Fibroblast of lung (primary cell): ENCODE measurements at places on chromosomes 7 and 10. TPM values are rescaled to one million over a fixed set of nuclear protein-coding genes. Genes with fewer than 3 reads are reported as not detected.

The NODAL gene
- not detected in 2 replicates for total RNA-seq

The GDF2 gene
- total RNA-seq, result not detected in 2 replicates

The SDK1 gene
- 3.6 and 8.6 TPM in 2 replicates for total RNA-seq

The LYZL2 gene
- total RNA-seq, result not detected in 2 replicates

GRCh38 chr10:103225939-103226338 is 19.7 kb upstream of the RPEL1 start:
- DNase-seq, result no peak

- DNase-seq, result peak; percentile 16
Observed at GRCh38 chr7:140212100-140212881, 35.5 kb upstream of the KDM7A start.

DNA sequence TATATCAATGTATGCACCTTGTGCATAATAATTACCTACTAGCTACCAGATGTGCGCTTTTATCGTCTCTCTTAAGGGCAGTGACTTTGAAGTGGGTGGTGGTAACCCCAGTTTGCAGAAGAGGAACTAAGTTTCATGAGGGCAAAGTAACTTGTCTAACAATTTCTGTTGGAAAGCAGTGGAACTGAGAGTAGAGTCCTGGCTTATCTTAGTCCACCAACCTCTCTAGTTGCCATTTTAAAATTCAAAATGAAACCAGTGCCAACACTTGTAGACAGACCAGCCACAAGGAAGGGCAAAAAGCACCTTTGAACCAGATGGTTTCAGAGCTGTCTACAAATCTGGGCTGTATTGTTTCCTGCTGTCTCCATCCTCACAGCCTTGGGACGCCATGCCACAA is 32.0 kb upstream of the RBM20 start:
- DNase-seq, result no peak

DNA sequence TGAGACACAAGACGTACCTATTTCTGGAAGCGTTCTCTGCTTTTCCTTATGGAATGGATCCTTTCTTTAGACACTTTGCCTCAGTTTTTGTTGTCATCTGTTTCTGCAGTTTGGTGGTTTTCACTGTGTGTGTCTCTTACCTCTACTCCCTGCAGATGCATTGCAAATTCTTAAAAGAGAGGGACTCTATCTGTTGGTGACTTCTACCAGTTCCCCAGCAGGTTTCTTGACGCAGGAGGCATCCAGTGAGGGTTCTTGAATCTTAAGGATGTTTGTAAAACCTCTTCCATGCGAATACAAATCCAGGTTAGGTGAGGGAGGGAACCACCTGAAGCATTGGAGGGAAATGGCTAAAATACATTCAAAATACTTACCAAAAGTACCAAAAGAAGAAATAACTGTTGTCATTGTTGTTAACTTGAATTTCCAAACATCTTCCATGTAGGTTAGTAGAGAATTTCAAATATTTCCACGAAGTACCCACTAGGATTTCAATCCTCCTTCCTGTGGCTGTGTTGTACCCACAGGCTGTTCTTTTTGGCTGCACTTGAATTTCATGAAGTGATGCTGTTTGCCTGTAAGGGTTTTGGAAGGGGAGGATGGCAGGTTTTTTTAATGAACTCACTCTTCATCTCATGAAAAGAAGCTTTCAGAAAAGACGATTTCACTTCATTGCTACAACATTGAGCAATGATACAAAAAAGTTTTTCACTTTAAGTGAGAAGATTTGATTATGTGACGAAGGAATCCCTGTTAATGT is 32.2 kb downstream of the PLXDC2 start:
- no peak for DNase-seq

- no peak for DNase-seq
Observed at GRCh38 chr10:130335336-130335735, 199.1 kb downstream of the GLRX3 start.
